Endothelial cell of umbilical vein (primary cell): ENCODE measurements at places on chromosomes 12 and 14.

DNA sequence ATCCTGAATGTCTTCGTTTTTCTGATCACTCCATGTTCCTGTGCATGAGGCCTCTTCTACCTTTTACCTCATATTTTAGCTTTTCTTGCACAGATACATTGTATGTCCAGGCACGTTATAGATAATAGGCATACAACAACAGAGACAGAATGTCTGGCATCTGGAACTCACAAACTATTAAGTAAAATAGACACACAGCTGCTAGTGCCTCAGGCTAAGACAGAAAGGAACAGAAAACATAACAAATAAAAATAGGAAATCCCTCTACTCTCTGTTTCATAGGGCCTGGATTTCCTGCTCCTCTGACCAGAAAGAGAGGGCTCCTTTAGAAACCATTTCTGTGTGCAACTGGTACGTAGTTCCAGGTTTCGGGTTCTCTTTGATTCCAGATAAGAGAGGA is 48.6 kb downstream of the ATXN7L3B start:
- DNase-seq: no peak

- peak; percentile 80 for DNase-seq
Measured at GRCh38 chr12:50597200-50598195, 92.7 kb downstream of the DIP2B start.

DNA sequence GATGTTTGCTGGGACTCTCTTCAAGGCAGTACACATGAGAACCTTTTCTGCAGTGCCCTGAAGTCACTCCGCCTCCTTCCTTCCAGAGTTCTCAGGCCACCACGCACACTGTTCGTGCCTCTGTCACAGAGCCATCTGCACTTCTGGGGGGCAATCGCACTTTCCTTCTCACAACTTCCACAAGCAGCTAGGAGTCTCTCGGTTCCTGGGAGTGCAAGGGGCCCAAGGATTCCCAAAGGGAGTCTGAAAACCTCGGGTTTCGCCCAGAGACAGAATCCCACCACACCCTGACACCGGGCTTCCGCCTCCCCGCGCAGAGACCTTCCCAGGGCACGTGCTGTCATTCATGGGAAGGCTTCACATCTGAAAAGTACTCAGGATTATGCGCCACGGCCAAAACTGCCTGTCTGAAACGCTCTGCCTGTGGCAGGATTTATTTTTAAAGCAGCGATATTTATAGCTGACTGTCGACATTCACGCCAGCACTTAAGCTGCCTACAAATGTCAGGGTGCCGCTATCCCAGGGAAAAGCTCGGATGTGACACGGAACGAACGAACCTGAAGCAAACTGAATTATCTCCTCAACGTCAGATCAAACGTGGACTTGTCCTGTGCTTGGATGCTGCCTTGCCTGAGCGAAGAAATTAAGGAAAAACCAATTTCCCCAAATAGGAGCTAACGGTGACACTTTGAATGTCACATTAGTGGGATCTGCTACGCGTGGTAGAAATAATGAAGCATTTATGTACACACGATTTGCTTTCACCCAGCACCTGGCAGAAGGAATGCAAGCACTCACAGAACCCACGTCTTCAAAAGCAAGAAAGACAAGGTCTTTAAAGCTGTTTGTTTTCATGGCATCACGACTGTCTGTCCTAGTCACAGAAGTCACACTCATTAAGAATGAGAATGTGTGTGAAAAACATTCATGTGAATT is 154.0 kb downstream of the PIWIL1 start:
- no peak for DNase-seq

- no peak for DNase-seq
Measured at GRCh38 chr14:71964716-71965115, 32.5 kb downstream of the RGS6 start.

DNA sequence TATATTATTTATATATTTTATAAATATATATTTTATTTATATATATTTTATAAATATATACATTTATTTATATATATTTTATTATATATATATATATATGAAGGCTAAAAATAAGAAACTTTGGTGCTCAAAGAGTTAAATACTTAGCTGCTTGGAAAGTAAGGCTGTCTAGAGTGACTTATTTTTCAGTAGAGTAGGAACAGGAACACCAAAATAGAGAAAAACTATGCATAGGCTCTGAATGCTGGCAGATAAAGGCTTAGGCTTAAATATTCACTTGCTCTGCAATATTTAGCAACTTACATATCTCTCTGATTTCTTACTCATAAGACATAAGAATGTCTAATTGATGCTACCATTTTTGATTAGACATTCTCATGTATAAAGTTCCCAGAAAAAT is 991.2 kb downstream of the VRK1 start:
- no peak for DNase-seq

DNA sequence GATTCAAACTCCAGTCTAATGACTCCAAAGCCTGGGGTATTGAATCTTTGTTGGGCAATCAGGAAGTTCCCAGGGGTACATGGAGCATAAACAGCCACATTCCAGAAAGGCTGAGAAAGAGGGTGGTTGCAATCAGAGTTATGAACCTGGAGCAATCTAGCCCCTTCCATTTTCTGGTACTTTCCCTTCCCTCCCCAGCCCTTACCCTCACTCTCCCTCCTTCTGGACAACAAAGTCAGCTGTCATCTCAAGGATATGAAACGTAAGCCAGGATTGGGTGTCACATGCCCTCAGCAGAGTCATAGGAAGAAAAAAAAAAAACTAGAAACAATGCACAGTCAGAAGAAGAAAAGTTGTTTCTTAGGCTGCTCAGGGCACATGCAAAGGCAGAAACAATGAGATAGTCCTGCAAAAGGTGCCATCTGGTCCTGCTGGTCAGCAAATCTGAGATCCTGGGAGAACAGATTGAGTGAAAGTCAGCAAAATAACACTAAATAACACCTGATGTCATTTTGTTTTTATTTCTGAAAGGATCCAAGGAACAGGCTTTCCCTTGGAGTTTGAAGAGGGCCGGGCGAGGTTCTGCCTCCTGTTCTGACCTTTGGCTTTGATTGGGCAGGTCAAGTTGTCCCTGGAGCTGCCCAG is 27.1 kb downstream of the TMEM229B start:
- DNase-seq: no peak

DNA sequence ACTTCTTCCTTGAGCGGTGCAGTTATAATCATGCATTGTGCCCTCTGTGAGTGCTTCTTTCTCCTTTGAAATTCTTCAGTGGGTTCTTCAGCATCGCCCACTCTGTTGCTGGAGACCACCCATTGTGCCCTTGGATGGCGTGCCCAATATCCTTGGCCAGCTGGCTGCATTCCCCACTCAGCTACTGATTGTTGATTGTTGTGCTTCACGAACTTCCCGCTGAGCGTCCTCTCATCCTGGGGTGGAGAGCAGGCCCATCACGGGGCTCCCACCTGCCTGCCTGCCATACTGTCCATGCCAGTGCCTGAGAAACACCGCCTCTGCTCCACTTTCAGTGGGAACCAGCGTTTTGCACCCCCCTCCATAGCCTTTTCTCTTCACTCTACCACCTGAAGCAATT is 8.6 kb upstream of the SSTR1 start:
- no peak for DNase-seq

- peak; percentile 96 for DNase-seq
Measured at GRCh38 chr14:68695326-68695768, 97.5 kb downstream of the ZFP36L1 start.

DNA sequence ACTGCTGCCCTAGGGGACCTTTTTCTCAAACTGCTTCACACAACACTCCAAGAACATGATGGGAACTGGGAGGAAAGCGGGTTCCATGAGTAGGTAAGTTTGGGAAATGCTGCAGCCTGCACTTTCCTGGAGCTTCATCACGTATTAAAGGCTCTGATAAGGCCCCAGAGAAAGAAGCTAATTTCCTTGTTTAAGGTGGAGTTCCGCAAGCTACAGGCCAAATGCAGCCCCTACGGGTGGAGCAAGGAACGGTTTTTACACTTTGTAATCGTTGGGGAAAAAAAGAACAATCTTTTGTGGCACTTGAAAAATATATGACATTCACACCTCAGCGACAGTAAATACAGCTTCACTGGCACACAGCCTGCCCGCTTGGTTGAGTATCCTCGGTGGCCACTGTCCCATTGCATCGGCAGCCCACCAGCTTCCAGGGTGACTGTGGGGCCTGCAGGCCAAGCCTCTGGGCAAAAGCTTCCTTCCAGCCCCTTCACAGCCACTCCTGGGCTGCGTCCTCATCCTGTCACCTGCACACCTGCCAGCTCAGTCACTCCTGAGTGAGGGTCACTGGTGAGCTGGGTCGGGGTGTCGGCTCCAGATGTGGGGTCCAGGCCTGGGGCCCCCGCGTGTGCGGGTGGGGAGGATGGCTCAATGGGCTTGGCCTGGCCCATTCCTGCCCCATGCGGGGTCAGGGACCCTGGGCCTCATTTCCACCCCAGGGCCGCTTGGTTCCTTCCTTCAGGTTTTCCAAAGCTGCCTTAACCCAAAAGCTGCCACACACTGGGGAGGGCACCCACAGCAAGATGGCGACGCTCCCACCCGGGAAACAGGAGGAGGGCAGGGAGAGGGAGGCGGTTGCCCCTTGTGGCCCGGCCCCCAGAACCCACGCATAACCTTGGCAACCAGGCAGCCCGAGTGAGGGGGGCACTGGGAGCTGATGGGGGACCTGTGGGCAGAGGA is 2.4 kb downstream of the AMN start:
- no peak for DNase-seq
